ENCODE measurements at places on chromosomes 16 and 17.

GRCh38 chr17:72829883-72830282 is 262.6 kb downstream of the SLC39A11 start:
- no peak for DNase-seq

DNA sequence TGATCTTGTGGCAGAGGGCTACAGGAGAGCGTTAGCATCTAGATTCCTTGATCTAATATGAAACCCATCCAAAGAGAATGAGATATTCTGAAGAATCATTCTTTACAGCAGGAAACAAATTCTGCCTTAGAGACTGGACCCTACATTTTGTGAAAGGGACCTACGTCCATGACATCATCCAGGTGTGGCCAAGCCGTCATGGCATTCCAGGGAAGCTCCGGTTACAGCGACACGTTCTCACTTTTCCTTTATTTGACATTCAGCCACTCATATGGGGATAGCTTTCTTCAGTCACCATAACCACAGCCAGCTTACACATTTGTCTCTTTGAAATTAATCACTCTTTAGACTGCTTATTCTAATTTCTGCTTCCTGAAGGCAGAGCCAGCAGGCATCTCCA is 408.1 kb downstream of the XYLT1 start:
- no peak for DNase-seq

DNA sequence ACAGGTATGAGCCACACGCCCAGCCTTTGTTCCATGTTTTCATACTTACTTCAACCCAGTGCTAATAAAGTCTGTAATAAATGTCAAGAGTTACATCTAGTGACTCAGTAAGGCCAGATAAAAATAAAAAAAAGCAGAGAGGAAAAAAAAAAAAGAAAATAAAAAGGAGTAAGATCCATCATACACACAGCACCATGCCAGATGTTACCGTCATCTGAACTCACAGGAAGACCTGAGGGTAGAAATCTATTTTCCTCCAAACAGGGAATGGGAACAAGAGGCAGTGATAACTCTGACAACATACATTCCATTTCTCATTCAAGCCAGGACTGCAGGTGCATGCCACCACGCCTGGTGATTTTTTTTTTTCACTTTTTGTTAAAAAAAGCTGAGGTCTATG is 20.7 kb downstream of the CRK start:
- no peak for DNase-seq

DNA sequence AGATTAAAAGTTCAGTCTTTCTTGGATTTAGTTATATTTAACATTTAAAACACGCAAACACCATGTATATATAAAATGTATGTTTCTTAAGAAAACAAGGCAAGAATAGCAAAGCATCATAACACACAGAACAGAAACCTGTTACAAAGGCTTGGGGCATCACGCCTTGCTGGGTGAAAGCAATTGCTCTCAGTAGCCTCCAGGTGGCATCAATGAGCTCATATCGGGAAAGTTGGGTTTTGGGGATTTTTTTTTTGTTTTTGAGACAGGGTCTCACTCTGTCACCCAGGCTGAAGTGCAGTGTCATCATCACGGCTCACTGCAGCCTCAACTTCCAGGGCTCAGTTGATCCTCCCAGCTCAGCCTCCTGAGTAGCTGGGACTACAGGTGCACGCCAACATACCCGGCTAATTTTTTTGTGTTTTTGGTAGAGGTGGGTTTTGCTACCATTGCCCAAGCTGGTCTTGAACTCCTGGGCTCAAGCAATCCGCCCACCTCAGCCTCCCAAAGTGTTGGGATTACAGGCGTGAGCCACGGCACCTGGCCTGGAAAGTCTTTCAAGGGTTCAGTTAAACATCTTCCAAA is 56.9 kb downstream of the CYB5D2 start:
- DNase-seq: no peak

DNA sequence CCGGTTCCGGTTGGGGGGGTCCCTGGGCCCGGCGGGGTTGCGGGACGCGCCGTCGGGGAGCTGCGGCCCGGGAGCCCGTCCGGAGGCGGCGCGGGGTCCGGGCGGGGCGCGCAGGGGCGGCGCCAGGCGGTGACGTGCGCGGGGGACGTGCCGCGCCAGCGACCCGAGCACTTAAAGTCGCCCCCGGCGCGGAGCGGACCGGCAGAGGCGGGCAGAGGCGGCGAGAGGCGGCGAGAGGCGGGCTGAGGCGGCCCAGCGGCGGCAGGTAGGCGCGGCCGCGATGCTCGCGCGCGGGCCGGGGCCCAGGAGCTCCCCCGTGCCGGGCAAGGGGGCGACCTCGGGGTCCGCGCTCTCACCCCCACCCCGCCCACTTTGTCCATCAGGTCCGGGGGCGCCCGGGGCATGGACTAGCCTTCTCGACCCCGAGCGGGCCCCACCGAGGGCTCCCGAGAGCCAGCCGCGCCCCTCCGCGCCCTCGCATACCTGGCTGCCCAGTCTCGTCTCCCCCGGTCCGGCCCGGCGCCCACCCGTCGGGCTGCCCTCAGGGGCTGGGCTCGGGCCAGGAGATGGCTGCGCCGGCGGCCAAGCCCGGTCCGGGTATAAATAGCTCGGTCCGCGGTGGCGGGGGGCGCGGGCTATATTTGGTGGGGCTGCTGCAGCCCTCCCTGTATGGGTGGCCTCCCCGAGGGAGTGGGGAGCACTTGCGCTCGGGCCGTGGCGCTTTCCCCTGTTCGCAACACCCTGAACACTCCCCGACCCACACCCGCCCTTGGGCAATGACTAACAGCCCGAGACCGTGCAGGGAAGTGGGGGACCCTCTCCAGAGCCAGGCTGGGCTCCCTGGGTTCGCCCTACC is at the start of gene SLC16A3:
Gene SLC16A3, plus strand, starts transcription at position 201 of the 856 bp plus-strand sequence. CDS start 6,967 bp downstream, outside the sequence.
- DNase-seq: no peak

DNA sequence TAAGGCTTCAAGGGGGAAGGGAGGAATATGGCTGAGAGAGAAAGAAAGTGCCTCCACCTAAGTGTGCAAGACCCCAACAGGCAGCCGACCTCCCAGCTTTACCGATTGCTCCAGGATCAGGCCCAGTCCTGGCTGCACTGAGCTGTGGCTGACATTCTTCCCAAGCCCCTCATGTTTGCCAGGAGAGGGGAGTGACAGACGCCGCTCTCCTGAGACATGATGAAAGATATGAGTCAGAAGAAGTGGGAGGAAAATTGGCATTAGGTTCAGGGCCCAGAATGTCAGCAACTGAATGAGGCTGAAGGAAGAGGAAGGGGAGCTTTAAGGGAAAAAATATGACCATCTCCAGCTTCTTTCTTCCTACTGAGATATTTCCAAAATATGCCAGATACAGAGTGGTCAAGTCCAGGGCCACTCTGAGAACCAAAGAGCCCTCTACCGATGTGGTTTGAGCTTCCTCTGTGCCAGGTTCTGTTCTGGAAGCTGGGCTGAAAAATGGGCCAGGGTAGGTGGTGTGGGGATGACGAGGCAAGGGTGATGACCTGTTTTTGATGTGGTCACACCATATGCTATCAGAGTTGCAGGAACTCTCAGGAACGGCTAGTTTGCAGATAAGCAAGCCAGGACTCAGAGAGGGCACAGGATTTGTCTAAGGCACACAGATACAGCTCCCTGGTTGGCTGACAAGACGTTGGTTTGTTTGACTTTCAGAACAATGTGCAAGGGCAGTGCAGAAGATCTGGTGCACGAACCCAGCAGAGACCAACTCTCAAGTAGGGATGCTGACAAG is 176.7 kb downstream of the SOX9 start:
- DNase-seq: no peak

DNA sequence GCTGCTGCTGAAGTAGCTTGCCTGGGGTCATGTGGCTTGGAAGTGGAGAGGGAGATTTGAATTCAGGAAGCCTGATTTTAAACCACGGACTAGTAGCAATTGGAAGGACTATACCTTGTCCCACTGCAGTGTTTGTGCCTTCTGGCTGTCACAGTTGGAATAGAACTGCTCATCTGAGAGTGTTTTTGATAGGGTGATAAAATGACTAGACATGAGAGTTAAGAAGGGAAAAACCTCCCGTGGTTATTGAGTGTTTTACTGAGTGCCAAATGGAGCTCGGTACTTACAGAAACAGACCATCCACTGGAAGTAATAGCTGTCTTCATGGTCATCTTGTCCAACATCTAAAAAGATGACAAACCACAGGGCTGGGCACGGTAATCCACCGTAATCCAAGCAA is 70.4 kb downstream of the MSI2 start:
- no peak for DNase-seq

DNA sequence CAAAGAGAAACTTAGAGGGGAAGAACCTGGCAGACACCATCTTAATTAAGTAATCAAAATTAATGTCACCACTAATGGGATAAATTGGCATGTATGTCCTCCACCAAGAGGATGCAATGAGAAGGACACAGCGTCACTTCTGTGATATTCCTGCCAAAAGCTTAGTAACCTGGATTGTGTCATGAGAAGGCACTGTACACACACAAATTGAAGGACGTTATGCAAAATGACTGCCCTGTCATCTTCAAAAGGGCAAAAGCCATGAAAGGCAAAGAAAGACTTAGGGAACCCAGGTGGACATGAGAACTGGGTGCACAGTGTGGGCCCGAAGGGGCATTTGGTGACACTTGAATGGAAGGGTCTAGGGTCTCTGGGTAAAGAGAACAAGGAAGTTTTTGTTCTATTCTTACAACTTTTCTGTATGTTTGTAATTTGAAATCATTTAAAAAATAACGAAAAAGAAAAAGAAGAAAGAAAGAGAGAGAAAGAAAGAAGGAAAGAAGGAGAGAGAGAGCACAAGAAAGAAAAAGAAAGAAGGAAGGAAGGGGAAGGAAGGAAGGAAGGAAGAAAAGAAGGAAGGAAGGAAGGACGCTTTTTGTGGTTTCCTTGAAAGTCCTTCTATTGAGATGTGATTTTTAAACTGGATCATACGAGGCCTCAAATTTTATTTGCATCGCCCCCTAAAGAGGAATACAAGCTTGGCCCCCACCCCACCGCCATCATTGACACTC is 4.0 kb upstream of the APOH start:
- no peak for DNase-seq

DNA sequence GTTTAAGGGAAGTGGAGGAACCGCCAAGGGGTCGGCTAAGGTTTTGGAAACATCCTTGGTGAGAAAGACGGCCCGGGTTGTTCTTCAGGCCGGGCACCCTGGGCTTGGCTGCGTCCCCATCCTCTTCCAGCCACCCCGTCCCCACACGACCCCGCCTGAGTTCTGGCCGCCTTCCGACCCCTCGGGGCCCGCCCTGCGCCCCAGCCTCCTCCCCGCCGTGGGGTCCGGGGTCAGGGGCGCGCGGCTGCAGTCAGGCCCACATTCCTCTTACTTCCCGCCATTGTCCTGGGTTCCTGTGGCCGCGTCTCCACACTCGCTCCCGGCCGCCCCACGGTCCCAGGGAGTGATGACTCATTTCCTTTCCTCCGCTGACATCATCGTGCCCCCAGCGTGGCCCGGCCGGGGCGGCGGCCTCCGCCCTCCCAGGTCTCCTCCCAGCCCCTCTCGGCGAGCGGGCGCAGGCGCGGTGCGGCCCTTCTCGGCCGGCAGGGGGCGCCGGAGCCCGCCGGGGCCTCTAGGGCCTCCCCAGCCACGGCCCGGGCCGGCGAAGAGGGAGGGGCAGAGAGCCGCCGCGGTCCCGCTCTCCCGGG is 59.6 kb downstream of the WSB1 start:
- DNase-seq: peak; percentile 57

DNA sequence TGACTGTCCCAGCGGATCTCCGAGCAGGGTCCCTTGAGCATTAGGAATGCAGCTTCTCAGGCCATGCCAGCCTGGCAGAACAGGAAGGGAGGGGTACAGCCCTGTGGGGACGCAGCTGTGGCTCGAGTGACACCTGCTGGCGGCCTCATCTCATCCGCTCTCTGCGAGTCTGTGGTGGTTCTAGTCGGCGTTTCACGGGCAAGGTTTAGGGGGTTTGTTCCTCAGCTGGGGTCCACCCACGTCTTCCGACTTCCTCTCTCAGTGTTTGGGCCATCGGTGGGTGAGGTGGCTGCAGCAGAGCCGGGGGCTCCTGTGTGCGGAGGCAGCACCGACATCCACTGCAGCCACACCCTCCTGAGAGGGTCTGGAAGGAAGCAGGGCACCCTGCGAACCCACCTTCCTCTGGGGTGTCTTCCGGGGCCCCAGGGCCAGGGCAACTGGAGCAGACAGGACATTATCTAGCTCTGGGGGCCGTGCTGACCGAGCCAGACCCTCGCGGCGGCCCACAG is 33.3 kb downstream of the JPH3 start:
- peak; percentile 41 for DNase-seq

DNA sequence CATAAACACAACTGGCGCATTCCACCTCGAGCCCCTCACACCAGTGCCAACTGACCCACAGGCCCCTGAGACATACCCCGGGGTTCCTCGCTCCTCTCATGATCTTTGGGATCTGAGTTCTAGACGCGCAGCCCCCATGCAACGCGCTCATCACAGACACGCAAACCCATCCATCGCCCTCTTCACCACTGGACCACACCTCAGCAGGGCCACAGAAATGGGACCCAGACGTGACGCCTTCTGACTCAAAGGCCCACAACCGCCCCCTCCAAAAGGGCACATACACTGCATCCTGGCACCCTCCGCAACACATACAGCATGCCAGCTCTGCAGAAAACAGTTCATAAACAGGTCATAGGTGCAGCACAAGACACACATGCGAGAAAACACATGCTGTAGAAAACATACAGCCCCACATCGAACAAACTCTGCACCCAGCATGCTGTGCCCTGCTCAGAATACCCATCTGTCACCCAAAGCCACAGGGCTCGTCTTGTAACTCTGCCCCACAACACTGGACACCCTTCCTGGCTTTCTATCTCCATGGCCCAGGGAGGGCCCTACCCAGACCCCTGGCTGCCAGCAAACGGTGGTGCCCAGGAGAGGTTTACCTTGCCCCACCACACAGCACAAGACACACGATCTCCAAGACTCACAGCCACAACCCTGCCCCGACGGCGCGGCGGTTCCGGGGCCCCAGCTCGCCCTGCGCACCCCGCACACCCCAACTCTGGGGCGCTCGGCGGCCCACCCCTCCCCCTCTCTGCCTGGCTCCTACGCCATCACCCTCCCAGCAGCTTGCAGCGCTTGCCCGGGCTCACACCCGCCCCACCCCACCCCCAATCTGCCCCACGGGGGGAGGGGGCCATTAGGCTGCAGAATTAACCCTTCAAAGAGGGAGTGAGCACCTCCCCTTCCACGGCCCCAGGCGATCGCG is 887 bp downstream of the ZBTB4 start:
- DNase-seq: no peak

GRCh38 chr17:7889166-7889955 is 772 bp downstream of the CHD3 start:
- no peak for DNase-seq

- no peak for DNase-seq
Measured at GRCh38 chr16:75080205-75081029, 36.2 kb downstream of the LDHD start.

DNA sequence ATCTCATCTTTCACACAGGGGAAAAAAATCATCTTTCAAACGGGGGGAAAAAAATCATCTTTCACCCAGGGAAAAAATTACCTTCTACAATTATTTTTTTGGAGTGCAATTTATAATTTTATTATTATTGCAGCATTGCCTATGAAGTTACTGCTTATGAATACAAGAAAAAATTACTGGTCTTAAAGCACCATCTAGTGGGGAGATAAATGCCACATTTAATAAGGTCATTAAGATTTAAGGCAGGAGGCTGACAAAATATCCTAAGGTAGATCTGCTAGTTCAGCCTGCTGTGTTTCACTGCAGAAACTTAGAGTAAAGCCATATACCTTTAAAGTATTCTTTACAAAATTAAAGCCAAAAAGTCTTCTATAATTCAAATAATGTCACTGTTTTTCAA is 13.7 kb downstream of the SHCBP1 start:
- DNase-seq: no peak
